ENCODE measurements at places on chromosomes 4 and X. TPM values are rescaled to one million over a fixed set of nuclear protein-coding genes. Genes with fewer than 3 reads are reported as not detected.

Gene PGM2
- total RNA-seq = 22.6 TPM

Gene PRDM8
- 11.9 TPM for total RNA-seq

Gene RPL10
- total RNA-seq = 8,826 TPM

Gene IL15
- total RNA-seq = 6.2 TPM

Gene TMEM150C
- total RNA-seq = 5.0 TPM

Gene ENPEP
- 0.64 TPM for total RNA-seq

Gene ARHGEF38
- not detected for total RNA-seq

Gene KLB
- total RNA-seq = not detected

Gene CLCN5
- 4.4 TPM for total RNA-seq

Gene UCHL1
- total RNA-seq = 1,497 TPM

Gene PROM1
- total RNA-seq = not detected

Gene FAM114A1
- 215 TPM for total RNA-seq

Gene WDR13
- 216 TPM for total RNA-seq

Gene DKK2
- total RNA-seq = 0.52 TPM

Gene SLC2A9
- 4.1 TPM for total RNA-seq

Gene PHKA1
- total RNA-seq = 5.3 TPM

Gene ARHGEF6
- 4.0 TPM for total RNA-seq

Gene GAGE13
- not detected for total RNA-seq

Gene CITED1
- not detected for total RNA-seq

Gene GNRHR
- not detected for total RNA-seq

Gene SPCS3
- 69.1 TPM for total RNA-seq

Gene IRS4
- total RNA-seq = not detected

Gene AMBN
- total RNA-seq = not detected

Gene OGT
- total RNA-seq = 51.7 TPM

Gene NSUN7
- 0.32 TPM for total RNA-seq

Gene GPR82
- total RNA-seq = not detected

Gene TMEM175
- 11.0 TPM for total RNA-seq

Gene RIBC1
- total RNA-seq = 0.65 TPM

Gene SPINK2
- total RNA-seq = not detected

Gene KLHL13
- total RNA-seq = 4.1 TPM

Gene SPANXN4
- total RNA-seq = not detected

Gene COL25A1
- total RNA-seq = 0.08 TPM

Gene PLS3
- 64.3 TPM for total RNA-seq

Gene CLCN4
- total RNA-seq = 4.1 TPM
